ENCODE measurements at places on chromosomes 5 and 9.

DNA sequence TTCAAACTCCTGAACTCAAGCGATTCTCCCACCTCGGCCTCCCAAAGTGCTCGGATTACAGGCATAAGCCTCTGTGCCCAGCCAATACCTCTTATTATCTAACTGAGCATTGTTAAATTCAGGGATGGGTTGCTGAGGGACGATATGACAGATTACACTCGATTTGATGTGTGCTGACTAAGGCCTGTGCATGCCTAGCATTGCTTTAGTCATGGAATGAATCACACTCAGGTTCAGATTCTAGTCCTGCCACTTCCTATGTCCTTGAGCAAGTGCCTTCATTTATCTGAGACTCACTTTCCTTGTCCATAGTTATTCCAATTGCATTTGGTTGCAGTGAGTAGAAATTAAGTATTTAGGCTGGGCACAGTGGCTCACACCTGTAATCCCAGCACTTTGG lies 19.5 kb downstream of the THBS4 start:
- no peak for DNase-seq

GRCh38 chr5:56358703-56359681 lies 125.9 kb upstream of the ANKRD55 start:
- DNase-seq, result no peak

DNA sequence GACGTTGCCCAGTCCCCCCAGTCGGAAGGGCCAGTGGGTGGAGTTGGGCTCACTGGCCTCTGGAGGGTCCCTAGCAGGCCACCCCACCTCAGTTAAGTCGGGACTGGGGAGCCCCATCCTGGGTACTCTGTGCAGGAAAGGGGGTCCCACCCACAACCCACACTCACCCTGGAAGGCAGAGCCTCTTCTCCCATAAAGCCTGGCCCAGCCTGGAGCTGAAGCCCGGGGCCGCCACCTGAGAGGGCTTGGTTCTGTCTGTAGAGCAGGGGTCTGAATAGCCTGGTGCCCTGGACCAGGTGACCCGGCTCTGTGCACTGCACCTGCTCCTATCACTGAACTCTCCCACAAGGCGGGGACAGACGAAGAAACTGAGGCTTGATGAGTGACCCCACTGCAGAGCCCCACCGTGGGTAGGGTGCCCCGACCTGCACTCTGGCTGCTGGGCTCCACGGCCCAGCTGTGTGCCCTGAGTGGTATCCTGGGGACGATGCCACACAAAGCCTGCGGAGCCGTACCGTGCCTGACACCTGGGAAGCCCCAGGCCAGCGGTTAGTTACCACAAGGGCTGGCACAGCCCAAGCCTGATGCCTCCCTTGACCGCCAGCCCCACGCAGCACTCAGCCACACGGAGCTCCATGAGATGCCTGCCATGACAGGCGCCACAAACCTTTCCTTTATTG lies 7.3 kb downstream of the PTGES2 start:
- no peak for DNase-seq

DNA sequence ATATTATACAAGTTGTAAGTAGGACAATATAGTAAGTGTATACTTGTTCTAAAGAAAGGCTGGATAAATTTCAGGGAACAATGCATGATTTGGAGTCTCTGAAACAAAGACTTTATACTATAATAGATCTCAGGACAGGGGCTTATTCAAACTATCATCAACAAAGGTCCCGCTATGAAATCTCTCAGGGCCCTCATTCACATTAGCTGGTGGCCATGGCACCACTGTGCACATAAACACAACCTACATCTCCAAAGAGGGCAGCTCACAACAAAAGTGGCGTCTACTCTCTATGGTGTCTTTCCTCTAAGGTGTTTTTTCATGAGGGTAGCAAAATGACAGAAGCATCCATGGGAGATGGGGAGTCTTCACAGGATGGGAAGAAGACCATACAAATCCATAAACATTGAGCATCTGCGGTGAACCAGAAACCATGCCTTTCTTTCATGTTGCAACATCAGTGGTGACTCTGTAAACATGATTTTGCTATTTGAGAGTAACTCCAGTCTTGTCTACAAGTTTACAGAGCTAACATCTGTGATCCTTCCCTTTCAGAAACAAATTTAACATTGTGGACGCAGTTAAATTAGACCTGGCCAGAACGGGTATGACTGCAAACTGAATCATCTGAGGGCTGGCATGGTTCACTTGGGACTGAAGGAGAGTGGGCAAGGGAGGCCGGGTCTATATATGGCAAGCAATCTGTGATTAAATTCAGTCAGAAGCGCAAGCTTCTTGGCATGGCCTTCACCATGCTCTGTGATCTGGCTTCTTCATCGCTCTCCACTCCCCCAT lies 5.5 kb downstream of the TTLL11 start:
- DNase-seq, result no peak

DNA sequence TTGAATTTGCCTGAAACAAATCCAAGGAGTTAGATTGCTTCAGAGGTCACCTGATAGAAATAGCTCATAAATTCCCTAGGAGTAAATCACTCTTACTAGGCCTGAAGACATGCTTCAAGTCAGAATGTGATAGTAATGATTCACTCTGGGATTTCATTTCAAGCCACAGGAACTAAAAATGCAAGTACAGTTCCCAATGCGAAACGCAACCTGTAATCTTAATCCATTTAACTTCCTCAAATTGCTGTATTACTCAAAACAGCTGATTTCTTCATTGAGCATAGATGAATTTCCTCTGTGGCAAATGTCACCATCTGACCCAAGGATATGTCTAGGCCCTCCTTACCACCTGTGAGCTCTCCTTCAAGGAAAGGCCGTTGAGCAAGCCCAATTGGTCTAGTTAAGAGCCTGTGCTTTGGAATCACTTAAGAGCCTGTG lies 32.1 kb upstream of the IL6ST start:
- DNase-seq, result no peak

DNA sequence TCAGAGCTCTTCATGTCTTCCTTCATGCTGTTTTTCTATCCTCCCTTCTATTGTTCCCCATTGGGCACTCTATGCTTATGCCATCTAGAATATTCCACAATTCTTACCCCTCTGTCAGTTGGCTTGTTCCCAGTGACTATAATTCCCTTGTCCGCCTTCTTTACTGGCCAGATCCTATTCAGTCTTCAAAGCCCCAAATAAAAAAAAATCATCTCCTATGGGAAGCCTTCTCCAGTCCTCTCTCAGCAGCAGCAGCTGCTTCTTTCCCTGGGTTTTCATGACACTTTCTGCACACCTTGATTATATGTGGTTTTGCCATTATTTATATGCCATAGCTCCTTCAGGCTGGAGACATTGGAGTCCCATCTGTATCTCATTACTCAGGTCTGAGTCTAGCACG lies 54.6 kb upstream of the TNFAIP8 start:
- no peak for DNase-seq

GRCh38 chr9:128122809-128123175 lies 4.7 kb downstream of the PTGES2 start:
- DNase-seq, result no peak

- no peak for DNase-seq
These were observed 7.0 kb downstream of the SARDH start for GRCh38 chr9:133730994-133731715.
